NCI-H1930 (cell line): ENCODE measurements at places on chromosomes 2 and 18.

DNA sequence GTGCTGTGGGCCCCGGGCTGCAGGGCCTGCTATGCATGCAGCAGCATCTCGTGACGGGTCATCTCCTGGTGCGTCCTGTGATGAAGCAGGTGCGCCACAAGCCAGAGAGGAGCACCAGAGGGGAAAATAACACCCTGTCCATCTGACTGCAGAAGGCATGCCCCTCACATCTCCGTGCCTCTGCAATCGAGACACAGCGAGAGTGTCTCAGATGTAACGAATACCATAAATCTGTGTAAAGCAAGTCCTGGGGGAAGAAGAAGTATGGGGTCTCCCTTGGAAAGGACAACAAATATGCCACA is 137.5 kb downstream of the PTGR3 start:
- no peak for DNase-seq

DNA sequence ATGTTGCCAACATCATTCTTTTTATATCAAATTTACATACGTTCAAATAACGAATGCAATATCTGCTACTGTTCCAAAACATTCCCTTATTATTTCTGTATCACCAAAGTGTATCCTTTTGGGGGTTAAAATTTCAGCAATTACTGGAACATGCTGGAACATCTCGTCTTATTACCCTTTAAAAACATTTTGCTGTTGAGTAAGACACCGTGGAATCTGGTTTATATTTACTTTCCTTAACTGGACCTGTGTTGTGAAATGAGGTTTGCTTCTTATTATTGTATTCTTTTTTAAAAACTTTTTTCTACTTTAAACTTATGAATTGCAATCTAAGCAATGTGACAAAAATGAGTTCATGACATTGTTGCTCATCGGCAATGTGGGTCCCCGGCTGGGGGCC is 87.4 kb upstream of the PTPRM start:
- DNase-seq: no peak

DNA sequence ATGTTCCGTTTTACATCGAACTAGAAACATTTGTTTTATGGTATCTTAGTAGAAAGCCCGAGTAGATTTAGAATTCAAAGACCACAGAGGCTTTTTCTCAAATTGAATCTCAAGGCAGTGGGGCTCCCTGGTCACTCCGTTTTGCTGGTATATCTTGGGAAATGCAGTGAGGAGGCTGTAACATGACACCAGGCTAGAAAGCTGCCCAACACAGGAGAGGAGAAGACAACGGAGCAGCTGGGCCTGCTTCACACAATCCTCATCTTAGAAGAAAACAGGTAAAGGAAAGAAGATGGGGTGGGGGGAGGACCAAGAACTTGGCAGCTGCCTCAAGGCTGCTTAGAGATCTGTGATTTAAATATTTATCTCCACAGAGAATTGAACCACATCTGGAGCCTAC is 38.3 kb upstream of the EPB41L3 start:
- no peak for DNase-seq

- DNase-seq: peak; percentile 24
Observed at GRCh38 chr18:57797209-57797651, 5.9 kb downstream of the ATP8B1 start.

GRCh38 chr2:120434492-120435308 is 88.8 kb downstream of the INHBB start:
- no peak for DNase-seq

- DNase-seq: no peak
Observed at GRCh38 chr2:239854596-239854995, 170.5 kb downstream of the NDUFA10 start.

DNA sequence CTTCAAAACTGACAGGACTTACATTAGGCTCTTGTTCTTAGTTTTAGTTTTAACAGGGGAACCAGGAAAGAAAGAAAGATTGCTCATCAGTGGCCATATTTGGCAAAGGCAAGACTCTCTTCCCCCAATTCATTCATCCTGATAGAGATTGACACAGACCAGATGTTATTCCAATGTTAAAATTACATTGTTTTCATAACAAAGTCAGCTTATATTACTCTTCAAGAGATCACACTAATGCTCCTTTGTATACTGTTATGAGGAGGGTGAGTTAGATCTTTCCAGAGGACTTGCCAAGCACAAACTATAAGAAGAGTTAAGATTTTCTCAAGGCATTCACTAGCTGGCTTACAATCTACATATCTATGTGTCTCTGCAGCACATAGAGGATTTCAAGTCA is 252.1 kb downstream of the SLC8A1 start:
- DNase-seq: no peak

DNA sequence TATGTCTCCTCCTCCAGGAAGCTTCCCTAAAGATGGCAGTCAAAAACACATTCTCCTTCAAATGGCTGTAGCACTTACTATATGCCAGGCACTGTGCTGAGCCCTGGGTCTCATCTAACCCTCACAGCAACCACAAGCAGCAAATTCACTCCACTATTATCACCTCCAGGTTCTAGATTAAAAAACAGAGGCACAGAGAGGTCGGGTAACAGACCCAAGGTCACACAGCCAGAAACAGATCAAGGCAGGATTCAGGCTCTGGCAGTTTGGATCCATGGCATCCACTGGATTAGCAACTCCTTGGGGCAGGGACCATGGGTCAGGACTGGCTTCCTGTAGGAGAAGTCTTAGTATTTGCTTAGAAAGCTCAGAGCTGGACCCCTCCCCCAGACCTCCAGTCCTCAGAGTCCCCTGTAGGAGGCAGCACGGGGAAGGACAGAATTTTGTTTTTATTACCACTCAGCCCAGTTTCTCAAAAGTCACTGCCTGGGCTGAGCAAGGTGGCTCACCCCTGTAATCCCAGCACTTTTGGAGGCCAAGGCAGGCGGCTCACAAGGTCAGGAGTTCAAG is 34.4 kb downstream of the ZFP36L2 start:
- DNase-seq: no peak

DNA sequence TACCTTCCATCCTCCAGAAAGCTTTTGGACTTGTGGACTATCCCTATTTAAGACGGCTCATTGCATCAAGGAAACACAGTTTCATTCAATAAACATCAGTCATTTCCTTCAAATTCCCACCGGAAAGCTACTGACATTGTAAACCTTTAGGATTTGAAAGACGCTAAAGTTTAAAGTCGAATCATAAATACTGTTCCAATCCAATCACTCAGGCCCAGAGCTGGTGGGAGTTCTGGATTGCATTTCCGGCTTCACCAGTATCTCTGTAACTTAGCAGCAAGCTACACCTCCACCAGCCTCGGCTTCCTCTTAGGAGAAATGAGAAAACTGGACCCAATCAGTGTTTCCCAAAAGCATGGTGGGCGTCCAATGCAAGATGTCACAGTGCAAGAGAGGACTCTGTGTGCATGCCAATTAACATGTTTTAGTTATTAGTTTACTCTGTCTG is 1.6 kb downstream of the WDFY1 start:
- DNase-seq: no peak

GRCh38 chr18:9860682-9861081 is 25.1 kb upstream of the TXNDC2 start:
- DNase-seq: no peak

GRCh38 chr2:102033031-102033749 is 41.4 kb downstream of the IL1R2 start:
- DNase-seq: no peak

GRCh38 chr2:30441023-30441422 is 6.0 kb upstream of the LCLAT1 start:
- no peak for DNase-seq

GRCh38 chr2:218465987-218466633 is 47.2 kb downstream of the VIL1 start:
- no peak for DNase-seq

DNA sequence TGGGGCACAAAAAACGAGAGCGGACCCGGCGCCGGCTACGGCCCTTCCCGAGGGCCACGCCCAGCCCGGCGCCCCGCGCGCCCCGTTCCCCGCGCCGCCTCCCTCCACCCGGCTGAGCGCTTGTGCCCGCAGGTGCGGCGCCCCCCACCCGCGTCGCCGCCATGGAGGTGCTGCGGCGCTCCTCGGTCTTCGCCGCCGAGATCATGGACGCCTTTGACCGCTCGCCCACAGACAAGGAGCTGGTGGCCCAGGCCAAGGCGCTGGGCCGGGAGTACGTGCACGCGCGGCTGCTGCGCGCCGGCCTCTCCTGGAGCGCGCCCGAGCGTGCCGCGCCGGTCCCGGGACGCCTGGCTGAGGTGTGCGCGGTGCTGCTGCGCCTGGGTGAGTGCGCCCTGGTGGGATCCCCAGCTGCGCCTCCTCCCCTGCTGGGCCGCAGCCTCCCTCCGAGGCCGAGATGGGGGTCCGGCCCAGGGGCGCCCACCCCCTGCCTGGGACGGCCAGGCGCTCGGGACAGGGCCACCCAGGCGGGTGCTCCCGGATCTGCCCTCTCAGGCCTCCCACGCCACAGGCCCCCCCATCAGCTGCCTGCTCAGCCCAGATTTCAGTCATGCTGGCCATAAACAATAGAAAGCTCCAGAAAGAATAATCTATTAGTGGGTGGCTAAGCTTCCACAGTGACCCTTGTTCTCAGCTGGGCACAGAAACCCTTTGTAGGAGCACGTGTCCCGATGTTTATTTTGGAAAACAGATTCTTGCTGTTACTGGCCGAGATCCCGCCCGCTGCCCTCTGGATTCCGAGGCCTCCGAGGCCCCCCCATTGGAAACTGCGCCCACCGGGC is 997 bp downstream of the BOK start:
- DNase-seq: no peak

DNA sequence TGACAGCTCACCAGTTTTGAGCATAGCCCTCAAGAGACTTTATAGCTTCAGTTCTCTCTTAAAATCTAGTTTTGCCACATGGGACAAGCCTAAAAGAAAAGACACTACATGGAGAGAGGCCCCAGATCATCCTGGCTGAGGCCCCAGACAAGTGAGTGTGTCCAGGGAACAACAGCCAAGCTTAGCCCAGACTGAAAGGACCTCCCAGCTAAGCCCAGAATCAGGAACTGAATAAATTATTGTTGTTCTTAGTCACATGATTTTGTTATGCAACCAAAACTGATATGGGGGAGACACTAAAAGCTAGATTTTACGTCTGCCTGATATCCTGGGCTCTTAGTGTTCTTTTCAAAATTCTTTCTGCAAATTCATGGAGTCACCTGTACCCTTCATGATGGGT is 29.3 kb upstream of the LBH start:
- no peak for DNase-seq

DNA sequence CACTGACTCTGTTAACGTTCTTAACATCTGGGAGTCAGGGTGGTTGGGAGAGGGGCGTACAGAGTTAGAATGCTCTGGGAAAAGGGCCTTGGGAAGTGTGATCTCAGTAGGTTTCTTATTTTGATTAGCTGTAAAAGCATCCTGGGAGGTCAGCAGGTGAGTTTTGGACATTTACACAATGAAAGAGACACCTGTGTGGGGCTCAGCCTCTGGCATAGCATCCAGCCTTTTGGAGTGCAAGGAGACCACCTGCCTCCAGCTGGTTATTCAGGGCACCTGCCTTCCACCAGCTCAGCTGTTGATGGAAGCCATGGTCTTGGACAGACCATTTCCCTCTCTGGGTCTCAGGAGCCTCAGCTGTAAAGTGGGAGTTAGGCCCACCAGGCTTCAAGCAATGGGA is 49.7 kb downstream of the ACAA2 start:
- DNase-seq: no peak

- no peak for DNase-seq
Observed at GRCh38 chr2:85502720-85503119, 36.2 kb upstream of the MAT2A start.

DNA sequence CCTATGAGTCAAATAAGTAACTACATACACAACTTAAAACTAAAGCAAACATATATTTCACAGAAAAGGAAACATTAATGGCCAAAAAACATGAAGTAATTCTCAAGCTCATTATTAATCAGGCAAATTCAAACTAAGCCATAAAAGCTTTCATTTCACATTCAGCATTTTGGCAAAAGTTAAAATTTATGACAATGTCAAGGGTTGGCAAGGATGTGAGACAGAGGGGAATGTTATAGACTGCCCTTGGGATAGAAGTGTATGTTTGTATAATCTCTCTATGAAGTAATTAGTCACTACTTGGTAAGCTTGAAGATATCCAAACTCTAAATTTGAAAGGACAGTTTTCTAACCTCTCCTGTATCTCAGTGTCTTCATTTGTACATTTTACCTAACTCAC is 539.4 kb downstream of the RIT2 start:
- DNase-seq: no peak

GRCh38 chr2:8332646-8333045 is 349.2 kb upstream of the ID2 start:
- DNase-seq: no peak

DNA sequence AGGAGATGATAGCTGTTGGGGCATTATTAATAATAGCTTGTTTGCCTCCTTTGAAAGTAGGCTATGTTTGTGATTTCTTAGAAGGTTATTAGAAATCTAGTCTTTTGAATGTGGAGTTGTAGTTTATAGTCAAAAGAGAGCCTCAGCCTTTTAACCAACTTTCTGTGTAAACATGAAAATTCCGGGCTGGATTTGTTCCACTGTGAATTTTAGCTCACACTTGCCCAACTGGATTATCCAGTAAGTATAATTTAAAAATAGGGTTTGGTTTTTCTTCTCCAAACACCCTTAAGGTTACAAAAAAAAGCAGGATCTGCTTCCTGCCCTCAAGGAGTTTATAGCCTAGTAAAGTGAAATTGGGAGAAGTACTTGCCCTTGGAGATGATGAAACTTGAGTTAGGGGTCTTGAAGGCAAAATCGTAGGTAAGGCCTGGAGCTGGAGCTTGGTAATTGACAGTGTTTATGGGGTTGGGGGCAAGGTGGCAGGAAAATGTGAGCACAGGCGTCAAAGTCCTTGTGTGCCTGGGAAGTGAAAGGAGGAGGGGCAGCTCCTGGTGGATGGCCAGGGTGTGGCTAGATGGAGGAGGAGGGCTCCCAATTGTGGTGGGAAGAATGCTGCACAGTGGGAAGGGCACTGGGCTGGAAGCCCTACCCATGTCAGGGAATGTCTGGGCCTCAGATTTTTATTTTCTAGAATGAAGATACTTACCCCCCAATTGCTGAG is 21.3 kb downstream of the ITGA6 start:
- no peak for DNase-seq

DNA sequence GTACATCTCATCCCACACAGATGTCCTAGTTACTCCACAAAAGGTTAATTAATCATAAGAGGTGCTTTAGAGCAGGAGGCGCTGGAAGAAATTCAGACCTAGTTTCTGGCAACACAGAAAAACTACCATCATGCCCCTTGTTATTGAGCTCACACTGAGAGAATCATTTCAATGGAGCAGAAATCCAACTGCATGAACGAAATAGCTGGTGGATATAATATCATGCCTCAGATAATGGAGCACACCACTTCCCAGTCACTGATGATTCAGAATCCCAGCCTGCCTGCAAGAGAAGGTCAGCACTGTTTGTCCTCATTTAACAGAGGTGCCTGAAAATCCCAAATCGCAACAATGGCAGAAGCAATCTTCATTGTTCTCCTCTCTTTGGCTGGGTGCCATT is 125.8 kb upstream of the CREB1 start:
- DNase-seq: no peak

GRCh38 chr18:56563568-56563967 is 74.8 kb downstream of the TXNL1 start:
- no peak for DNase-seq

GRCh38 chr2:159608723-159609308 is 7.5 kb downstream of the BAZ2B start:
- no peak for DNase-seq
